ENCODE measurements at places on chromosomes 2 and 18.

DNA sequence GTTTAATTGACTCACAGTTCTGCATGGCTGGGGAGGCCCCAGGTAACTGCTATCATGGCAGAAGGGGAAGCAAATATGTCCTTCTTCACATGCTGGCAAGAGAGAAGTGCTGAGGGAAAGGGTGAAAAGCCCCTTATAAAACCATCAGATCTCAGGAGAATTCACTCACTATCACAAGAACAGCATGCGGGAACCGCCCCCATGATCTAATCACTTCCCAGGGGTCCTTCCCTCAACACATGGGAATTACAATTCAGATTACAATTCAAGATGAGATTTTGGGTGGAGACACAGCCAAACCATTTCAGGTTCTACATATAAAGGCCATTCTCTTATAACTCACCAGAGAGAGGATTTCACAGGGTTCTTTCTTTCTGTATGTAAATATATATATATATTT is 62.9 kb downstream of the VRK2 start:
- DNase-seq = no peak

DNA sequence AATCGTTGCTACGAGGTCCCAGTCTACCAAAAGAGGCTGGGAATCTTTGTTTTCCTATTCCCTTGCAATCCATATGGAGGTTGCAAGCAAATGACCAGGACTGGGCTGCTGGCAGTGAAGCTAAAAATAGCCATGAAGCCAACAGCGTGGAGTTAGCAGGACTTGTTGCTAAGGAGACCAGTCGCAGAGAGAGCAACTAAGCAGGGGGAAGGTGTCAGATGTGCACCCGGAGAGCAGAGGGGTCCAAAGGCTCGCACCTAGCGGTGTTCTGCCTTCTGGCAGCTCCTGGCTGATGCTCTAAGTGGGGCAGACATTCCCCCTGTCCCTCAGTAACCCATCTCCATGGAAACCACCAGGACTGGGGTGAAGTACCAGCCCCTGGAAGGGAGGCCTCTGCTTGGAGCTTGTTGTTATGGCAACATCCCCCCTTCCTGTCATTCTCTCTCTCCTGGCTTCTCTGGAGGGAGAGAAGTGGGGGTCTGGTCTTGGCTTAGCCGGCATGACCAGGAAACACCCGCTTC is 84.6 kb downstream of the DNMT3A start:
- no peak for DNase-seq

- DNase-seq = no peak
Measured at GRCh38 chr2:3110555-3110954, 267.1 kb downstream of the EIPR1 start.

DNA sequence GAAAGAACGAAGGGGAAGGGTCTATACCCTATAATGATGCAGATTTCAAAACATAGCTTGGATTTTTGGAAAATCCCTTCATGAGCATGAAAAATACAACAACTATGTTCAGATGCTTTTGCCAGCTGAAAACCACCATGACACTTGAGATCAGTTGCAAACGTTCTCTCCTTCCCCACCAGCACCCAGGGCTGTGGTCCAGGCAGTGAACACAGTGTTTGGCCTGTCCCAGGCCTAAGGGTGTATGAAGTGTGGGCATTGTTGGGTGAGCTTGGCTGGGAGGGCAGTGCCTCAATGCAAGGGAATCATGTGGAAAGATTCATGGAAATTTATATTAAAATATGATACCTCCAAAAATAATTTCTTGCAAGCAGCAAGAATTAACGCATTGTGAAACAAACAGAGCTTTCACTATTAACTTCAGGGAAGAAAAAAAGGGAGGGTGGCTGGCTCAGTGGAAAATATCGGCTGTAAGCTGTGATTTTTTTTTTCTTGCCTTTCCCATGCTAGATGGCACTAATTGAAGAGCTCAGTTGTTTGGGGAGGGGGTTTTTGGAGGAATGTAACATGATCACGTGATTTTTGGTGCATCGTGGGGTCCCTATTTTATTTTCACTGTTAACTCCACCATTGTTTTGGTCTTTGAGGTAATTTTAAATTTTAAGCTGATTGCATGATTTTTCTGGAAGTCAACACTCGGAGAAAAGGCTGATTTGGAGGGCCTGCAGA is 52.0 kb downstream of the CDC42EP3 start:
- no peak for DNase-seq

DNA sequence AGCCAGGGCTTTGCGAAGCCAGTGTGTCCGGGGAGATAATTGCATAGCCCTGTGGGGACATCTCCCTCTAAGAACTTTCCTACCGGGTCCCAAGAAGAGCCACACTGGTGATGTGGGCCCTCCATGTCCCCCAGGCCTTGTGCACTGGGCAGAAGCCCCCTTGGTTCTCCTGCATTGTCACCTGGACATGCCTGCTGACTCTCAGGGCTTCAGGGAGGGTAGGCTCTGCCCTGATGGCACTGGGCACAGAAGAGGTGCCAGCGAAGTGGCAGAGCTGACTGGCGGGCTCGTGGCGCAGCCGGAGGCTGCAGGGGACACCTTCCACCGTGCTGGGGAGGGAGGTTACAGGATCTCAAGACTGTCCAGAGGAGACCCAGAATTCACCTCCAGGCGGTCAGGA is 28.3 kb downstream of the GLI2 start:
- no peak for DNase-seq

DNA sequence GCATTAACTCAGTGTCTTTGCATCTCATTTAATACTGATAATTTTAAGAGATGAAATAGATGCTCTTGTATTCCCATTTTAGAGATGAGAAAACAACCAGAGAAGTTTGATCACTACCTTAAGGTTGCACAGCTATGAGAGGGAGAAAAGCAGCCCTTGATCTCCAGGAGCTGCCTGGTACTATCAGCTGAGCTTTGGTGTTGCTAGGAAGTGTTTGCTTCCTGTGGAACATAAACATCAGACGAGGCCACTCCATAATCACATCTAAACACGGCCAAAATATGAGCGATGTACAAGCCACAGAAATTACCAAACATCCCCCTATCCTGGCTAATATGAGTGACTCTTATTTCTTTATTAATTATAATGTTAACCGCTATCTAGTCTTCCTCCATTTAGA is 620 bp upstream of the WDFY1 start:
- DNase-seq = no peak

GRCh38 chr2:119425620-119426395 is 5.8 kb upstream of the TMEM37 start:
- no peak for DNase-seq
